ENCODE measurements at places on chromosomes 7 and 10.
A peak's percentile ranks its signal among the peaks of the same experiment; 100 is the strongest.

DNA sequence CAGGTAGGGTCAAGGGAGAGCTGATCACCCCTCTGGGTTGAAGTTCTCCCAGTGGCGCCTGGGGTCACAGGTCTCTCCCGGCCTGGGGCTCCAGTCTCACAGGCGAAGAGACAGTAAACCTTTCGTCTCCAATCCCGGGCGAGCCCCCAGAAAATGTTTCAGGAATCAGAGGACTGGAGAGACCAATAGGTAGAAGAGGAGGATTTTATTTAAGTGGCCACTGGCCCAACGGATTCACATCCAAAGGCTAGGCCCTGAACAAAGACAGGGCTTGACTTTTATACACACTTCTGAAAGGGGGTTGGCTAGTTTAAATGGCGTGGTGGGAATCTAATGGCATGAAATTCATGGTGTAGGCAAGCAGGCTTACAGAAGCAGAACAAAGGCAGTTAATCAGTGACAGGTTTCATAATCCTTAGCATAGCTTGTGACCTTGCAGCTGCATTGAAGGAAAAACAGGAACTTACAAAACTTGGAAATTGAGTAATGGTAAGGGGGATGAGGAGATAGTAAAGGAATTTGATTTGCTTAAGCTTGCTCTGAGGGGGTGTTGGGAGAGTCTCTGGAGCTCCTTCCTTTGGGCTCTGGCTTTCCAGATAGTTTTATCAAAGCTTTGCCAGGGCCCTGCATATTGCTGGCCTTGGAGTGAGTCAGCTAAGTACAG lies 105.5 kb downstream of the TRIM24 start:
- DNase-seq, result no peak

GRCh38 chr7:142745091-142745635 lies 4.1 kb upstream of the PRSS1 start:
- no peak for DNase-seq

DNA sequence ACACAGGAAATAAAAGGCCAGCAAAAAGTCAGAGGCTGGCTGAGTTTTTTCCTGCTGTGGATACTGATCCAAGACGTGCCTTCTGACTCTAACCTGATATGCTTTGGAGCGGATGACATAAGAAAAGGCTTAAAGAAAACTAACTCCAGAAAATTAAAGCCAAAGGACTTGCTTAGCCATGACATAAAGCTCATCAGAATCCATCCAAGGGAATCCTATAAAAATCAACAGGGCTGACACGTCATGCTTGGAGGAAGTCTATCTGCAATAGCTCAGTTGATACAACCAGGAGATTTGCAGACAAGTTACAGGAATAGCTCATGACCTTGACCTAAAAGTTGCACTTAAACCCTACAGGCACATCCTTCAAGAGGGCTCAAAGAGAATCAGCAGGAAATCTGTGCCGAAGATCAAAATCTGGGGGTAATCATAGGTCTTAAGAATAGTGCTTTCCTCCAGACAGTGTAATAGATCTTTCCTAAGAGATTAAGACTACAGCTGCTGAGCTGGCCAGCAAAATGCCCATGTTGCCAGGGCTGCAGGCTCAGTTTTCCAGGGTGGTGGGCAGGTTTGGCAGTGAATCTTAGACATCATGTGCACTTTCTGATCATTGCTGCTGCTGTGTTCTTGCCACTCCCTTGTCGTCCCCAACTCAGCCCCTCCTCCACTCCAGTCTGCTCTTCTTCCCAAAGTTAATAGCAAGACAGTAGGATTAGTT lies 111.5 kb upstream of the SVIL start:
- DNase-seq, result no peak

DNA sequence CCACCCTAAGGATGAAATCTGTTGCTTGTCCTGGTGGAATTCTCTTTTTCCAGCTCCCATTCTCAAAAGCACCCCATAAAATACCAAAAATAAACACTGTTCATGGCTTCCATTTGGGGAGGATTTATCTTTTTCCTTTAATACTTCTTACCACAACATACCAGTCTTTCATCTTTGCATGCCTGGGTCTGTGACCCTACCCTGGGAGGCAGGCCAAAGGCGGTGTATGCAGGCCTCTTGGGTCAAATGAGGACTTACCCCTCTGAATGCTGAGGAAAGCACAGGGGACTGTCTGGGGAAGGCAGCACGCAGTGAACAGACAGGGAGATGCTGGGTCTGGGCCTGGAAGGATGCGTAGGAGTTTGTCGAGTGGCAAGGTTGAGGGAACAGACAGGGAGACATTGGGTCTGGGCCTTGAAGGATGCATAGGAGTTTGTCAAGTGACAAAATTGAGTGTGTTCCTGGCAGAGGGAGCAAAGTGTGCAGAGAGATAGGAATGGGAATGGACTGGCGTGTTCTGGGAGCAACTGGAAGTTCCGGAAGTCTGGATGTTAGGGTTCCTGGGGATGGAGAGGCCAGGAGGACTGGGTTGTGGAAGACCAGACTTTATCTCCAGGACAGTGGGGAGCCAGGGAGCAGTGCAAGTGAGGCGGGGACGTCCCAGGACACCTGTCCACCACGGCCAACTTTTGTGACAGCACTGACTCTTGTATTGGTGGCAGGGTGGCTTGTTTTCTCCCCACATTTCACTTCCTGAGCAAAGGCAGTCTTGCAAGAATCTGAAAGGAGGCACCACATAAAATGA lies 40.8 kb downstream of the MYL10 start:
- peak; percentile 18 for DNase-seq

DNA sequence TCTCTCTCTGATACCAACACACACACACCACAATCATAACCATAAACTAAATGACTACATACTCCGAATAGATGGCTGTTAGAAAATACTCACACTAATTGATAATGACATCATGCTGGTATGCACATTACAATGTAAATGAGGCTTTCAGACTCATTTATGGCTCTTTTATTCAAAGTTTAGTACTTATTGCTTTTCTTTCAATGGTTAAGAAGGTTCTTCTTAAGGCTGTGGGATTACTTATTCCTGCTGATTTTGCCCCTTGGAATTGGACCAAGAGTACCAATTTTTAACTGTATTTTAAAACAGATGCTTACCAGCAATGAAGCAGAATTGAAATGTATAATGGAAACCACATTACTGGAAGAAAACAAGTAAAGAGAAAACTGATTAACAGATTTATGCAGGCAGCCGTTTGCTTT lies 20.6 kb upstream of the CABCOCO1 start:
- DNase-seq, result no peak

- no peak for DNase-seq
Measured at GRCh38 chr10:95547791-95548435, 13.3 kb downstream of the SORBS1 start.

- no peak for DNase-seq
Measured at GRCh38 chr7:128176696-128177095, 64.4 kb upstream of the LEP start.
